ENCODE measurements at places on chromosomes 5 and 9. TPM values are rescaled to one million over a fixed set of nuclear protein-coding genes. Genes with fewer than 3 reads are reported as not detected.

The GRM6 gene
- not detected for total RNA-seq

GRCh38 chr9:75962013-75962661, 71.7 kb downstream of the PCSK5 start:
- peaks cover 10% of the 10 kb centered on the region for H3K4me1 ChIP-seq
- no peaks in the 10 kb centered on the region for H3K36me3 ChIP-seq
- no peak overlapping the region for H3K4me3 ChIP-seq
- DNase-seq: no peak

GRCh38 chr5:62413711-62414110, 1.1 kb downstream of the IPO11 start:
- H3K27me3 ChIP-seq: no peaks in the 10 kb centered on the region
- no peak overlapping the region for H3K27ac ChIP-seq
- no peak for DNase-seq
- no peaks in the 10 kb centered on the region for H3K36me3 ChIP-seq
- peaks cover 17% of the 10 kb centered on the region for H3K4me1 ChIP-seq

- H3K4me3 ChIP-seq: no peak overlapping the region
- peaks cover 14% of the 10 kb centered on the region for H3K4me1 ChIP-seq
- DNase-seq: no peak
- no peaks in the 10 kb centered on the region for H3K36me3 ChIP-seq
These were observed 83.5 kb downstream of the SLC1A1 start for GRCh38 chr9:4573634-4574389.
